Hindlimb muscle (tissue), 1 donor: ENCODE measurements at places on chromosomes 4 and X.

DNA sequence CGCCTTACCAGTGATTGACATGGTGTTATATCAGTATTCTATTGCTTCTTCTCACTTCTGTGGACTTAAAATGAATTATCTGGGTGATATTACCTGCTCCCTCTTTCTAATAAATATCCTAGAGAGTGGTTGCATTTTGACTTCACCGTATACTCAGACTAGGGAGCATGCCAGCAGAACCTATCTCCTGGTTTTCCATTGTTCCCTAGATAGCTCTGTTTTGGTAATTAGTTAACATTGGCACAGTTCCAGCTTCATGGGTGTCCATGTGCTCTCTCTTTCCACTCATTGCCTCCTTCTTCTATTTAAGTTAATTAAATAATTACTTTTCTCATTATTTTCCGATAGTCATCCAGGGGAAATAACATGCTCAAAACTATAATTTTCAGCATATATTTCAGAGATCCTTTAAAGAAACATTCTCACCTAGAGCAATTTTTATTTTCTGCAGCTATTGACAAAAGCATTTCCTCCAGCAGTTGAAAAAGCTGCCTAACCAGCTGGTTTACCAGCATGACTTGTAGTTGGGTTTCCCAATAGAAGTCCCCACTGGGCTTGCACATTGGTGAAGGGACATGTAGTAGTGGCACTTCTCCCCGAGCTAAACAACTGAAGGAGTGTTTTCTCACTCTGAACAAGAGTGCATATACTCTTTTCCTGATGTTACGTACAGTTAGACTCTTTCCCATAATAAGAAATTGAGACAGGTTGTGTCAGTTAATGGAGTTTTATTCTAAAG, 27.9 kb upstream of the PAPSS1 start:
- DNase-seq = no peak

DNA sequence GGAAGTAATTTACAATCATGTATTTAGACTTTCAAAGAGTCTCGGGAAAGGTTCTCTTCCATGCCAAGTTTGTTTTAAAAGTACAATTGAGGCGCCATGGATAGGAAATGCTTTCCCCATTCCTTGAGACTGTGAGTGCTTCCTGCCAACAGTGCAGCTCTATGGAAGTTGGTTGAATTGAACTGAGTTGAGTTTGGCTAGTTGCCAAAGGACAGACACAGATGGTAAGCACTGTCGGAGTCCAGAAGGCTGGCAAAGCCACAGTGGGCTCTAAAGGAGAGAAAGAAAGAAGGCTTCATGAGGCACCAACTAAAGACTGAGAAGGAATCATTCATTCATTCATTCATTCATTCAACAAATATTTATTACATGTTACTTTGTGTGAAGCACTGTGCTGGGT, 4.3 kb upstream of the KCNE5 start:
- no peak for DNase-seq

DNA sequence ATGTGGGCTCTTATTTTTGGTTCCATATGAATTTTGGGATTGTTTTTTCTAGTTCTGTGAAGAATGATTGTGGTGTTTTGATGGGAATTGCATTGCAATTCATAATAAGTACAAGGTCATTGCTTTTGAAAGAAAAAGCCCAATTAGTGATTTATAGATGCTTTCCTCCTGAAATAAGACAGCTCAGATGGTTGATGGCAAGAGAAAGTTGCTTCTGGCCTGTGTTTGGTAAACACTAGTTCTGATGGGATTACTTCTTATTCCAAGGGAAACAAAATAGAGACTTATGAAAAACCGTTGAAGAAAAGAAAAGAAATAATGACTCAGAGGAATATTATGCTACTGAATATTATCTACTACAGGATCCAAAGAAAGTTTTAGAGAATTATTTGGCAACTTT, 144.9 kb downstream of the SPANXA1 start:
- DNase-seq = no peak

- peak; percentile 62 for DNase-seq
These were observed at the start of gene ARHGEF9 for GRCh38 chrX:63784902-63785707. ARHGEF9 (minus strand) TSS chrX:63785214; CDS start chrX:63785145, 69 bp downstream.

DNA sequence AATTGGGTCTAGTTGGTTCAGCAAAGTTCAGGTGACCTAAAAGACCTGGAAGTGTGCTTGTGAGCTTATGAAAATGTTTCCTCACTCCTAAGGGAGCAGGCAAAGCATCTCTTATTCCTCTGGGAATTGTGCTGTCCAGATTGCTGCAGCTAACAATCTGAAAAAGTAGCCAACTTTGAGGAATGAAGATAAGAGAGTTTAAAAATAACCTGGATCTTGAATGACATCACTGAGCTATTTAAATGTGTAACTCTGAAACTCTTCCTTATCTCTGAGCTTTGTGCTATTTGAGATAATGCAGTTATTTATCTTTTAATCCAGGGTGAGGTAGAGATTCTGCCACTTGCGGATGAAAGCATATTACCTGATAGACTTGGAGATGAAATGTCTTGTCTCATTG, 384.8 kb downstream of the PPP4R3C start:
- DNase-seq = no peak

DNA sequence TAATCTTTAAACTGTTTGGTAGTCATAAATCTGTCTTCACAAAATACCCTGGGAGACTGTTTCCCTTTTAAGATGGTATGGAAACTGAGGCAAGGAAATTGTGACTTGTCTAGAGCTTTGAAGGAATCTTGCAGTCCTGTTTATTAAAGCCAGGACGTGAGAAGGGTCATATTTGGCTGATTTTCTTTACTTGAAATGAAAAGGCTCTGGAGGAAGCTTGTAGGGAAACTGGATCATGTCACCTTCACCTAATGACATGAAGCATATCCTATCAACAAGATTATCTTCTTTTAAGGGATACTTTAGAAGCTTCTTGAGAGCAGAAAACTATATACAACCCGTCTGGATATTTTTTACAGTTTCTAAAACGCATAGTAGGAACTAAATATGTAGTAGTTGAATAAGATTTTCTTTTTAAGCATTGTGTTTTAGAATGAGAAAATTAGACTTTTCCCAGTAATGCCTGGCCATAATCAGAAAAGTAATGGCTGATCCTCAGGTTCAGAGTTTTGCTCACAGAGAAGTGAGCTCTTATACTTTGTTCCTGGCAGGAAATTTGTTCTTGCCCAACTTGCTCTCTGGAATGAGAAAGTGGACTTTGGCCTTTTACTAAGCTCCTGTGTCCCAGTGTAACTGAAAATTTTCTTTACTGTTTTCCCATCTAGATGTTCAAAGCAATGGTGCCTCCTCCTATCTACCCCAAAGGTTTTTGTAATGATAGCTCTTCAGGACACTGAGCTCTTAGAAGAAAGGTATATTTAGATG, 136.8 kb upstream of the AFF2 start:
- DNase-seq = no peak

DNA sequence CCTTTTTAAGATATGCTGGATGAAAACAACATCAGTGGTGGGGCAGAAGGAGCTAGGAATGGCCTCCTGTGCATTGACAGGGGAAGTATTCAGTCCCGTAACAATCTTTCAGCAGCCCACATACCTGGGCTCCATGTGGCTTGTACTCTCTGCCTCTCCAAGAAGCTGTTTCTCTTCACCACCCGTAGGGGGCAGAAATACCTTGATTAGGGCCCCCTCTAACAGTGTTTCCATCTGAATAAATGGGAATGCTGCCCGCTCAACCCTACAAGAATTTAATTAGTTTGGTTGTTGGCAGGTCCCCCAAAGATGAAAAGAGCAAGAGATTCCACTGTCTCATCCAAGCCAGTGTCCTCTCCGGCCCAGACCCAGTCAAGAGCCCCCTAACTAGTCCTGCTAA, 155.2 kb downstream of the SMIM20 start:
- DNase-seq = no peak

DNA sequence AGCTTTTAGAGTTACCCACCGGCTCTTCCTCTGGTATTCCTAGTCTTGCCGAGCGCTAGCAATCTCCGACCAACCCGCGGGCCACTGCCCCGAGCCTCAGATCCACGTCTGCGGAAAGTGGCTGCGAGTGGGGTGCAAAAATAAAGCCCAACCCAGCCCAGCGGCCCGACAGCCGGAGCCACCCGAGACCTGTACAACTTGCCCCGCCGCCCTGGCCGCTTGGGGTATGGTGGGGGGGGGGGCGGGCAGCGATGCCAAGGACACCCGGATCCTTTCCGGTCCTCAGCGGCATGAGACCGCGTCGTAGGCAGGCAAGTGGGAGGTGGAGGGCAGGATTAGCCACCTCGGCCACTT, 1.6 kb downstream of the SLITRK4 start:
- no peak for DNase-seq

- DNase-seq = no peak
These were observed at the start of gene ZFYVE28 for GRCh38 chr4:2417765-2418649. ZFYVE28 (minus strand) TSS chr4:2418645; CDS start chr4:2418323, 322 bp downstream.

- peak; percentile 25 for DNase-seq
These were observed 144.4 kb downstream of the NHS start for GRCh38 chrX:17519358-17519757.

- no peak for DNase-seq
These were observed 15.6 kb downstream of the SRPX start for GRCh38 chrX:38205039-38205438.

DNA sequence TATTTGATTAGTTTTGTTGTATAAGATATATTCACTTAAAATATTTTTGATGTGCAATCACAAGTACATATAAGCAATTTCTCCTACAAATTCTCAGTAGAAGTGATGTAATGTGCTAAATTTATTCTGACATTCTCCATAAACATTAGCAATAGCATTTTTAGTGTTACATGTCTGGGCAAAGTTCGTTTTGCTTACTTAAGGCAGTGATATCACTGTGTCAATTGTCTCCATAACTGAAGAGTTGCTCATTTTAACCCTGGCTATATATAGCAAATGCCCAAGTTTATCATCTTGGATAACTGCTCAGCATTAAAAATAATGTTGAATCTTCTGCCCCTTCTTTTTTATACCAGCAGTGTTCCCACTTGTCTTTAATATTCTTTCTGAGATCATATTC, 340.0 kb upstream of the NDST4 start:
- DNase-seq = no peak

DNA sequence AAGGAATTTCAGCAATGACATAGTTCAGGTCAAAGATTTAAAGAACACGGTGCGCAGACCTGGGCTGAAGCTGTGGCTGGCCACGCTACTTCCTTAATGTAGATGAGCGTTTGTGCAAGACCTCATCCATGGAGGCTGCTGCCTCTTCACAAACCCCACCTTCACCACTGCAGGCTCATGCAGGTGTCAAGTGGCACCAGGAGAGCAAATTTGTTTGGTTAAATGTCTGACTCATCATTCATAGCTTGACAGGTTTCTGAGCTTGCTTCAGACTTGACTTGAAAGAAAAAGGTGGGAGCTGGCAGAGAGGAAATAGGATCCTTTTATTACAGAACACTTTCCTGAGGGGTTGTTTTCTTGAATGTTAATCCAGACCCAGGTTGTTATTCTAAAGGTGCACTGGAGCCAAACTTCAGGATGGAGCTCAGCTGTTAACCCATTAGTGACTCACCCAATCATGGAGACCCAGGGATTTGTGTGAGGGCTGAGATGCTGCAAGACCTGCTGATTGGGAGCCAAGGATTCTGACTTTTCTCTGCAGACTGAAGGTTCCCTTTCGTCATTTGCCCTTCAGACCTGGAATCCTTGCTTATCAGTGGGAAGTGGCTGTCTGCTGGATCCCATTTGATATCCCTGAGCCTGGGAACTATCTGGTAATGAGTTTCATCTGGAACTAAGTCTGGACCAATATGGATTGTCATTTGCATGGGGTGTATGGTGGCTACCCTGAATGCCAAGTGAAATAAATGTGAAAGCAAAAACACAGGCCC, 315.3 kb downstream of the PTTG2 start:
- no peak for DNase-seq

- no peak for DNase-seq
These were observed 4.4 kb downstream of the ANAPC10 start for GRCh38 chr4:145093638-145094037.

- no peak for DNase-seq
These were observed 16.8 kb downstream of the ANXA5 start for GRCh38 chr4:121679951-121680350.

DNA sequence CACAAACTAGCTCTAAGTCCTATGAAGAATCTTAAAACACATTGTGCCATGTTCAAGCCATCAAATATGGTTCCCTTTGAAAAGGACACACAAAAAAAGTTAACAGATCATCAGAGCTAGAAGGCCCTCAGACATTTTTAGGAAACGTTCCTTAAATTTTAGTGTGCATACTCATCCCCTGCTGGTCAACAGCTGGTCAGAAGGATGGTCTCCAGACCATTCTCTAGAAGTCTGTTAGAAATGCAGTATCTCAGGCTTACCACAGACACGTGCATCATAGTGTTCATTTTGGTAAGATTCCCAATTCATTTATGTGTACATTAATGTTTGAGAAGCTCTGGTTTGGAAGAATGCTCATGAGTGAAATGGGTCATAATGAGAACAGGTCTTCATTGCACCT, 523.1 kb downstream of the INPP4B start:
- no peak for DNase-seq

- no peak for DNase-seq
These were observed 750.5 kb downstream of the ADGRL3 start for GRCh38 chr4:61950625-61951024.

DNA sequence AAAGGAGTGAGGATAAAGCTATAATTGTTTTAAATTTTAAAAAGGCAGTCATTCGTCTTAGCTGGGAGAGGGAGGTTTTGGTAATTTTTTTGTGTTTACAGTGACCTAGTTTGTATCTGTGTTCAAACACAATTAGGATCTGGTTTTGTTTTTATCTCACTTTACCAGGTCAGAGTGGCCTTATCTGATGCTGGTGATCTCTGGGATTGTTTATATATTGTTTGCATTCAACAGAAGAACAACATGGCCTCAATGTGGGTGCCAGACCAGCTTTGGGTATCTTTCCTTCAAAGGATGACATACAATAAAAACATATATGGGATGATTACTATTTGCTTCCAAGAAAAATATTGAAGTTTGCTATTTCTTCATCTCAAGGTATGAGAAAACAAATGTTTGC, 272.2 kb upstream of the UGT8 start:
- no peak for DNase-seq

- DNase-seq = peak; percentile 86
These were observed 54.9 kb downstream of the STOX2 start for GRCh38 chr4:183960046-183960420.

DNA sequence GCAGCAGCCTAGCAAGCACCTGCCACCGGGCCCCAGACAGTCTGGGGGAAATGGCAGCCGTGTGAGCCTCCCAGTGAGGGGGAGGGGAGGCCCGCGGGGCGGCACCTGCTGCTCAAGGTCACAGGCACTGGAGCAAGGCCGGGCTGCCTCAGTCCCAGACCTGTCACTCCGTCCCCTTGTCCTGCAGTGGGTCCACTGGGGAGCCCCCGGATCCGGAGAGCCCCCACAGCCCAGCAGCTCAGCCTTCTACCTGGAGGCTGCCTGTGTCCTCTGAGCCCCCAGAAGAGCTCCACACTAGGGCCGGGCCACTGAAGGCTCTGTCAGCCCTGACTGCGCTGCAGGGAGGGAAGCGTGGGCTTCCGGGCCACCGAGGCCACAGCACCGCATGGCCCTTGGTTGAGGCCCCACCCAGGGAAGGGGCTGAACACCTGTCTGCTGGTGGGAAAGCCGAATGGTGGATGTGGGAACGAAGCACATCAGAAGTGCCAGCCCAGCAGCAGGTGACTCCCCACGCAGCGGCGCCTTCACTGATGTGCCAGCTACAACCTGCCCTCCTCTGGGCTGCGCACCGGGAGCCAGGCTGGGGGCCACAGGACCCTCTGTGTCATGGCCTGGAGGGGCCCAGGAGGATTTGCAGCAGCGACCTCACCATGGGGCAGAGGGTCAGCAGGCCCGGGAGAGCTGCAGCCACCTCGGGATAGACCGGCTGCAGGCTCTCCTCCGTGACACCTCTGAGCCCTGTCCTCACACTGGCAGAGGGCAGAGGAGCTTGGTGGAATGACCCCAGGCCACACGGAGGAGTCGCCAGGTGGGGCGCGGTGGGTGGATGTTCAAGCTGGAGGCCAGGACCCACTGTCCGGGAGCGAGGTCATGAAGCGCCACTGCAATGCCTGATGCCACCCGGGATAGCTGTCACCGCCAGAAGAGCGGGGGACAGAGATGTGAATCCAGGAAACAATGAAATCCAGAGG, 35.0 kb upstream of the MXD4 start:
- no peak for DNase-seq
